ENCODE measurements at places on chromosomes 2 and 18.

DNA sequence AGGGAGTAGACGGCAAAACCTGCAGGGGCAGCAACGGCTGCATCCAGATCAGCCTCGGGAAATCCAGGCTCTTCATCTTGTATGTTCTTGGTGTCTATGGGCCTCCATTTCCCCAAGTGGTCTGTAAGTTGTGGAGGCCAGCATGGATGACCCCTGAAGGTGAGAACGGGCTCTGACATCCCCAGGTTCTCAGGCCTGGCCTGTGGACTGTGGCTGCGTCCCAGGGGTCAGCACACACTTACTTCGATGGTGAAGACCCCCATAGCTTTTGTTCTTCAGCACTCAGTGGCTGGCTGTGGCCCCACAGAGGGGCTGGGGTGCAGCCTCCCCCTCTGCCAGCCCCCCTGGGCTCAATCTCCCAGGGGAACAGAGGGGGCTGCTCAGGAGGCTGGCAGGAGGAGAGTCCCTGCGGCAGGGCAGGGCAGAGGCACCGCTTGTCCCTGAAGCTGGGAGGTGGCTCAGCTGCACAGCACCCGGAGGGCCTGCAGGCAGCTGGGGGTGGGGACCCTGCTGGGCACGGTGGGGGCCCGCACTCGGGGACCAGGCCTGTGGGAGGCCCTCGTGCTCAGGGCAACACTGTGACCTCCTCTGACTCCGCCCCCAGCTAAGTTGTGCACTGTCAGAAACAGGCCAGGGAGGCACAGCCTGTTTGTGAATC, 3.8 kb downstream of the SLC66A3 start:
- no peak for DNase-seq

DNA sequence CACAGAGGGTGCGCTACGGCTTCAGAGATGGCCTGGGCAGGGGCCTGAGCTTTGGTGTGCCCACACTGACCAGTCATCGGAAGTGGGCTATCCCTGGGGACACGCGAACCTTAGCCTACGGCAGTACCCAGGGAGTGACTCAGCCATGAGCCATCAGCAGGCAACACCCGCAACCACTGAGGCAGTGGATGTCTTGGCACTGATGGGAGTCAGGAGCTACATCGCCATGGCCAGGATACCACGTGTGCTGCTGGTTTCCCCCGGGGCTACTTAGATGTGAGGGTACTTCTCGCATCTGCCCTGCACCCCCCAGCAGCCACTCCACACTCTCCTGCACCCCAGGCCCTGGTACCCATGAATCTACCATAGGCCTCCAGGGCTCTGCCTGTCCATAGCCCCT, 12.8 kb upstream of the HPCAL1 start:
- DNase-seq, result no peak

GRCh38 chr2:70680735-70681134, 87.3 kb downstream of the ADD2 start:
- no peak for DNase-seq

DNA sequence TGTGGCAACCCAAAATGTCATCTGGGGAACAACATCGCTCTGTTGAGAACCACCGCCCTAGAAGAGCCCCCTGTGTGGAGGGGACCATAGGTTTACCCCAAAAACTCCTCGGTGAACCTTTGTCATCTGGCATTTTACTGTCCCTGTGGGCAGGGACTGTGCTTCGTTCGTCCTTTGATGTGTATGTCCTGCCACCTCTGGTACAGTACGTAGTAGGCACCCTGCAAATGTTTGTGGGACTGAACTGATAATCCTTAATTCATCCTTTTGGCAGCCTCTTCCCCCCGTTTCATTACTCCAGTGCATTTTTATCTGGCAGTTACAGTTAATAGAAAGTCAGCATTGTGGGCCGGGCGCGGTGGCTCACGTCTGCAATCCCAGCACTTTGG, 728 bp downstream of the NAPG start:
- DNase-seq, result no peak

DNA sequence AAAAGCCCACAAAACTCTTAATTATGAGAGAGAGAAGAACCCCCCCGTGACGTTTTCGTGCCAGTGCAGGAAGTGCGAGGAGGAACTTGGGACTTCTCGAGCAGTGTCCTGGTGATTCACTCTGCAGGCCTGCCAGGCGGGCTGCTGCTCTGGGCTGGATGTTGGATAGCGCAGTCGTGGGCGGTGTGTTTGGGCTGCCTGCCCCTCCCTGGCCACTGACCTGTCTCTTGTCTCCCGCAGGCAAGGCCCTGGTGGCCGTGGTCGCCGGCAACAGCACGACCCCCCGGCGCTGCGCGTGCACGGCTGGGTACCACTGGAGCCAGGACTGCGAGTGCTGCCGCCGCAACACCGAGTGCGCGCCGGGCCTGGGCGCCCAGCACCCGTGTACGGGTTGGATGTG, 29.0 kb downstream of the TNFRSF11A start:
- no peak for DNase-seq

- DNase-seq, result no peak
These were observed 288.7 kb downstream of the AKAIN1 start for GRCh38 chr18:4908328-4908727.

- no peak for DNase-seq
These were observed 249.5 kb upstream of the SKOR2 start for GRCh38 chr18:47500930-47501329.

- no peak for DNase-seq
These were observed 40.0 kb downstream of the ETAA1 start for GRCh38 chr2:67437114-67437513.

GRCh38 chr2:195619590-195619989, 37.4 kb upstream of the SLC39A10 start:
- no peak for DNase-seq

GRCh38 chr18:48781988-48782363, 168.8 kb downstream of the SMAD7 start:
- no peak for DNase-seq

DNA sequence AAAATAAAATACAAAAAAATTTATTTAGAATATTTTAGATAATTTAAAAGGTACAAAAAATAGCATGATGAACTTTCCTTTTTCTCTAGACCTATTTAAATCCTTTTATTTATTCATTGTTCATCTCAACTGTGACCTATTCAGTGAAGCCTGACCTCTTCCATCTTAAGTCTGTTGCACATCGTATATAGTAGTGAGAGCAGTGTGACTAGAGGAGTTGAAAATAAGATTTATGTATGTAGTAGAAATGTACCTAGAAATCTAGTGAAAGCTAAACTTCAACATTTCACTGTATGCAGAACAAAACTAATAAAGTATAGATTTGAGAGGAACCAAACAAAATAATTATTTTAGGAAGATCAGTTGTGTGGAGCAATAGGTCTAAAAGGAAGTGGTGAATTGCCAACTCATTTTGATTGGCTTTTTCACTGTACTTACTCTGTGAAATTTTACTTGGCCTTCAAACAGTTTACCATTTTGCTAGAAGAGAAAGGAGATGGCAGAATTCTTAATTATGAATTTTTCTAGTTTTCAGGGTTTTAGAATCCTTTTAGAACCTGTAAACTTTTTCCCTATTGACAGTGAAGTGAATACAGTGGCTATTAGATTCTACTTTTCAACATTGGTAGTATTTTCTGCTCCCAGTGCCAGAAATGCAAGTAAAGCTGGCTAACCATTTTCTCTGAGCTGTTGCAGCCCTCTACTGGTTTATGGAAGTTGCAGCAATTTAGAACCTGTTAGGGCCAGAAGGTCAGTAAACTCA, 11.0 kb downstream of the ANKRD12 start:
- peak; percentile 25 for DNase-seq

DNA sequence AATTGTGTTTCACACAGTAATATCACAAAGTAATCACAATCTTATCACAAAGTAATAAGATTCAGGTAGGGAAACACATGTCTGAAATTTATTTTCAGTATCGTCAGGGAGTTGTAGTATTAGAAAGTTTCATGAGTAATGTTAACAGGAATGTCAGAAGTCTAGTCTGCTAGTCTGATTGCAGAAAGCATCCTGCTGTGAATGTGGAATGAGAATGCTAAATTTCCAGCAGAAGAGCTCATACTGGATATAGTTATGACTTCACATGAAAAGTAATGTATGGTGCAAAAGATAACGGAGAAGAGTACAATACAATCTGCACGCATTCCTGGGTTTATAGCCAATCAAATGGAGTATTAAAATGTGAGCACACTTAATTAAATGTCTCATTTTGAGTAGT, 494.7 kb upstream of the SETBP1 start:
- DNase-seq, result no peak

- DNase-seq, result no peak
These were observed 200.8 kb downstream of the SLC8A1 start for GRCh38 chr2:40251137-40251536.

- no peak for DNase-seq
These were observed 2.2 kb upstream of the POLR2D start for GRCh38 chr2:127860130-127860529.

DNA sequence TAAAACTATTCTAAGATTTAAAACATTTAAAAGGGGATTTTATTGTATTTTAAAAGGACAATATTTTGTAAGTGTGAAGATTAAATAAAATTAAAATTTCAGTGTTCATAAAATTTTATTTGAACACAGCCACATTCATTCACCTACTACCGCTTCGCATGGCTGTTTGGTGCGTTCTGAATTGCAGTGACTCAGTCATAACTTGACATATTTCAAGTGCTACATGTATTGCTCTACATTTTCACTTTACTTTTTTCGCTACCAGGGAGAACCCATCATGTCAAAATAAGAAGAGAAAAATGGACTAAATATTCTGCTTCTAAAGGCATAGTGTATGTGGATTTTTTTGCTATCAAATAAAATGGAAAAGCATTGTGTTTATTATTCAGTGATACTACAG, 8.7 kb downstream of the PTH2R start:
- DNase-seq, result no peak

DNA sequence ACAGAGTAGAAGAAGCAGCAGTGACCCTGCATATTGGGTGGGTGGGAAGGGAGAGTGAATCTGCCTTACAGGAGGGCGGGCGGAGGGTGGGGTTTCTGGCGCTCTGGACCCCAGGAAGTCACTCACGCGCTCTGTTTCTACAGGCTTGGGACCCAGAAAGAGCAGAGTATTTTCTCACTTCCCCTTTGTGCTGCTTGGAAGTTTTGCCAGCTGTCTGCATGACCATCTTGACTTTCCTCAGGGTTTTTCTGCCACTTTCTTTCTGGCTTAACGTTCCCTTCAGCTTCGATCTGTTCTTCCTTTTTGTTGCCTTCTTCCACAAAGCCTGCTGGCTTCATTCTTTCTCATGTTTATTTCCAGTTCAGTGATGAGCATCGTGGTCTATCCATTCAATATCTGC, 383.1 kb downstream of the GALR1 start:
- DNase-seq, result no peak

- DNase-seq, result peak; percentile 33
These were observed 638 bp downstream of the RPS7 start for GRCh38 chr2:3575534-3576262.

- DNase-seq, result no peak
These were observed 12.9 kb downstream of the CGREF1 start for GRCh38 chr2:27105981-27106380.

DNA sequence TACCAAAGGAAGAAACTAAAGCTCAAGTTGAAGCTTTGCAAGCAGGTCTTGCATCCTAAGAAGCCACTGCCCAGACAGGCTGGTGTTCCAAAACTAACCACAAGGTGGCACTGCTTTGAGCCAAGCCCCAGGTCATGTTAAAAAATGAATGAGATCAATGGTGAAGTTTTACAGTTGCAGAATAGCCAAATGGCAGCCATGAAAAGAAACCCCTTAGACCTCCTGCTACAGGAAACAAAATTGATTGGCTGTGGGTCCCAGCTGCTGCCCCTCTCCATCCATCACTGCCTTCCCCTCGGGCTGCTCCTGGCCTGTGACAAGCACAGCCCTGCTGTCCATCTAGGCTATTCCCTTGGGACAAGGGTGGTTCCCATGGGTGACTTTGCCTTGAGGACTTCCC, 20.7 kb upstream of the MREG start:
- peak; percentile 83 for DNase-seq

DNA sequence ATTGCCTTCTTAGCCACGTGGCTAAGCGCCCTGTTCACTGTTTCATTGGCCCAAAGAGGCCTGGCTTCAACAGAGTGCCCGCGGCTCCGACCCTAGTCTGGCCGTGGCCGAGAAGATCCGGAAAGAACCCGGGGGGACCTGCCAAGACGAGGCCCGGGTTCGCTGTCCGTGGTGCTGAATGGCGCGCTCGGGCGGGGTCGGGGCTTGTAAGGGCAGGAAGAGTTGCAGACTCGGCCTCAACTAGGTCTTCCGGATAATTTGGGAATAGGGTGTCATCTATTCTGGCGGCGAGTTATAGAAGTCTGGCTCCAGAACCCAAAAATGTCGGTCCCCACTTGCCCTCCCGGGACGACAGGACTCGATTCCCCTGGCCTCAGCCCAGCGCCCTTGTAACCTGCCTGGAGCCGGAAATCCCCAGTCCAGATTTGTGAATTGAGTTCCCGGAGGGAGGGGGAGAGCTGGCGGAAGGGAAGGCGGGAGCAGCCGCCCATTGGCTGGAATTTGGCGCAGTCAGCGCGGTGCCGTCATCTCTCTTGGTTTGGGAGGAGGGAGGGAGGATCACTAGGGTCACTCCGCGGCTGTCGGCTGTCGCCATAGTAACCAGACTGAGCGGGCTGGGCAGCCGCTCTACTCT, 3.5 kb downstream of the CDK5R2 start:
- peak; percentile 60 for DNase-seq

All from activated naive CD4-positive, alpha-beta T cell treated with Interleukin-2 at 50 U/mL for 16 hours (primary cell).